ENCODE measurements at places on chromosomes 2 and 18.
A peak's percentile ranks its signal among the peaks of the same experiment; 100 is the strongest.

DNA sequence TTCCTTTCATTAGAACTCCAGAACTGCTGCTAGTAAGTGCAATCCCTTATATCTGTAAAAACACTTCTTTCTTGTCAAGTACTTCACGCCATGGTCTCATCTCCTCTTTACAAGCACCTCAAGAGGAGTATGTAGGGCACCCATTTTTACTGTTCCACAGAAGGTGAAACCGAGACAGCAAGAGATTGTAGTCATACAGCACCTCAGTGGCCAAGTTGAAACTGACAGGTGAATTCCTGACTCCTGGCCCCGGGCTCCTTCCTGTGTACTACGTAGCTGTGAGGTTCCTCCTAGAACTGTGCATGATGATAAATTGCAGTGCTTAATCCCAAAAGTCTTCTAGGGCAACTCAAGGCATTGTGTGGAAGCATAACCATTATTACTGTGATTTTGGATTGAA is 131.5 kb upstream of the MEIS1 start:
- DNase-seq, result no peak

- DNase-seq, result no peak
Measured at GRCh38 chr2:108591163-108591562, 56.9 kb downstream of the LIMS1 start.

DNA sequence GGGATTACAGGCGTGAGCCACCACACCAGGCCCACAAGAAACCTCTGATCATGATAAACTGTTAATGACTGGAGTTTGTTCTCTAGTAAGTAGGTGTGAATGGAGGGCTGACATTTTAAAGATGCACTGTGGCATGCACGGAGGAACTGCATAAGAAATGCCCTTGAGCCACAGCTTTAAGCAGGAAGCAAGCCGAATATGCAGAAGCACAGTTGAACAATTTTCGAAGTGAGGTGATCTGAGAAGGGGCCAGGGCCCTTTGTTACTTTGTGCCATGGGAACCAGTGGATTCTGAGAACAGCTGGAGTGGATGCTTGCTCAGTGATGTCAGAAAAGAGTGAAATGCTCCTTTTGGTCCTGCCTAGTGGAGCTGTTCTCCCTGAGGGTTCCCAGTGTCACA is 16.3 kb downstream of the FECH start:
- DNase-seq, result no peak

DNA sequence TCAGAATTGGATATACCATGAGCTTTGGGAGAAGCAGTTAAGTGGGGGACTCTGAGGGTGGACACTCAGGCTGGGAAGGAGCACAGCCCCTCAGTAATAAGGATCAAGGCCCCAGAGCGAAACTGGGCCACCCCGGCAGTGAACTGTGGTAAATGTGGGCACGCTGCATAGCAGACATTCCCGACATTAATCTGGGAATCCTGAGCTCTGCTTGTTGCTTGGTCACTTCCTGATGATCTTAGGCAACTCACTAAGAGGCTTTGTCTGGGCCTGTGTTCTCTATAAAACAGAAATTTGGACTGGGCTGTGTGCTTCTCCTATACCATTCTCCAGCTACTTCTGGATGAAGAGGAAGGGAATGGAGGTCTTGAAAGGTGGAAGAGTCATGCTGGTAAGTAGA is 4.8 kb downstream of the TGFBRAP1 start:
- DNase-seq, result no peak

- DNase-seq, result peak; percentile 40
Measured at GRCh38 chr2:28895189-28895893, 874 bp downstream of the WDR43 start.

DNA sequence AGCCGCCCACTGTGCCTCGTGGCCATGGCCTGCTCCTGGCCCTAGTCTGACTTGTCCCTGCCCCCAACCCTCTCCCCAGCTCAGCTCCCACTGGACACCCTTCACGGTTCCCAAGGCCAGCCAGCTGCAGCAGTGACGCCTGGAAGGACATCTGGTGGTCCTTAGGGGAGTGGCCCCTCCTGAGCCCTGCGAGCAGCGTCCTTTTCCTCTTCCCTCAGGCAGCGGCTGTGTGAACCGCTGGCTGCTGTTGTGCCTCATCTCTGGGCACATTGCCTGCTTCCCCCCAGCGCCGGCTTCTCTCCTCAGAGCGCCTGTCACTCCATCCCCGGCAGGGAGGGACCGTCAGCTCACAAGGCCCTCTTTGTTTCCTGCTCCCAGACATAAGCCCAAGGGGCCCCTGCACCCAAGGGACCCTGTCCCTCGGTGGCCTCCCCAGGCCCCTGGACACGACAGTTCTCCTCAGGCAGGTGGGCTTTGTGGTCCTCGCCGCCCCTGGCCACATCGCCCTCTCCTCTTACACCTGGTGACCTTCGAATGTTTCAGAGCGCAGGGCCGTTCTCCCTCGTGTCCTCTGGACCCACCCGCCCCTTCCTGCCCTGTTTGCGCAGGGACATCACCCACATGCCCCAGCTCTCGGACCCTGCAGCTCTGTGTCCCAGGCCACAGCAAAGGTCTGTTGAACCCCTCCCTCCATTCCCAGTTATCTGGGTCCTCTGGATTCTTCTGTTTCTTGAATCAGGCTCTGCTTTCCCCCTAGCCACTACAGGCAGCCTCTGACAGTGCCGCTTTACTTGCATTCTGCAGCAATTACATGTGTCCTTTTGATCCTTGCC is 35.8 kb downstream of the ANO7 start:
- DNase-seq, result no peak

DNA sequence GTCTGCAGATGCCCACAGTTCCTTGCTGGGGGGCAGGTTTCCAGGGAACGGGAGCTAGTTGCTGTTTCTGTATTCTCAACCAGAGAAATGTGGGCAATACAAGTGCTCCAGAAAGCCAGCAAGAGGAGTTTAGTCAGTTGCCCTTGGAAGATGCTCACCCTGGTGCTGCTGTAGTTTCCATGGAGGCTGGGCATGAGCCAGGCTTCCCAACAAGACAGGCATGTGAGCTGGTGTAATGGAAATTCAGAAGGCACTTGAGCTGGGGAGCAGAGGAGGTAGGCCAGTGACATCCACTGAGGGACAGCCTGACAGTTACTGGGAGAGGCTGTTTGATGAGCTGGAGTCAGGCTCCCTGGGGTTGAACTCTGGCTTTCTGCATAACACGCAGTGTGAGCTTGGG is 7.7 kb downstream of the HK2 start:
- DNase-seq, result no peak

DNA sequence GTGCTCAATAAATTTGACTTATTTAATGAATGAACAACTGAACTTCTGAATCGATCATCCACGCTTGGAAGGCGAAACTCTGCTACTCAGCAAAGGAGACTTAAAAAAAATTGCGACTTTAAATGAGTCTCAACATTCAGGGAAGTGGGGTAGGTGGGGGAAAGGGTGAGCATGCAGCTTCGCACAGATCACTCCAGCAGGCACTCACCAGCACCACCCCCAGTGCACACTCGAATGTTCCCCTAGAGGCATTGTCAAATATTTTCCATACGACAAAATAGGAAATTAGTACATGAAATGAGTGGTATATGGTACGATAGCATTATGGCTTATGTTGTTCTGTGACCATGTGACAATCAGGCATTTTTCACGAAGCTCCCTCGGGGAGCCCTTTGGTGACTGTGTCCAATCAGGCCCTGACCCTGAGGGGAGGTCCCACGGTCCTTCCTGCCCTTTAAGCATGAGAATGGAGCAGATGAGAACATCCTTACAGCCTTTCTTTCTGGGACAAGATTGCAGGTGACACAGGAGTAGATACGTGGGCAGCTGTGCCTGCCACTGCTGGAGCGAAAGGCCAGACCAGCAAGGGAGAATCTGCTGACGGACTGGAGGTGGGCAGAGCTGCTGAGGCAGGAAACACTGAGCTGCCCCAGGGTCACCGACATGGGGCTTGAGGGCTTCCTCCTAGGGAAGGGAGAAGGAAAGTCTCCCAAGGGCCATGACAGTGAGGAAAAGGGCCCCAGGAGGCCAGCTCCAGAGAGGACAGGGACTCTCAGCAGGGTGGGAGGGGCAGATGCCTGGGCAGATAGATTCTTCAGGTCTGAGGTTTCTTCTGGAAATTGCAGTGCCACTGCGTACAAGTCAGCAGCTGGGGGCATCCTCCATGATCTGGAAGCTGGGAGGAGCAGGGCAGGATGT is 101.3 kb upstream of the ID2 start:
- DNase-seq, result no peak

DNA sequence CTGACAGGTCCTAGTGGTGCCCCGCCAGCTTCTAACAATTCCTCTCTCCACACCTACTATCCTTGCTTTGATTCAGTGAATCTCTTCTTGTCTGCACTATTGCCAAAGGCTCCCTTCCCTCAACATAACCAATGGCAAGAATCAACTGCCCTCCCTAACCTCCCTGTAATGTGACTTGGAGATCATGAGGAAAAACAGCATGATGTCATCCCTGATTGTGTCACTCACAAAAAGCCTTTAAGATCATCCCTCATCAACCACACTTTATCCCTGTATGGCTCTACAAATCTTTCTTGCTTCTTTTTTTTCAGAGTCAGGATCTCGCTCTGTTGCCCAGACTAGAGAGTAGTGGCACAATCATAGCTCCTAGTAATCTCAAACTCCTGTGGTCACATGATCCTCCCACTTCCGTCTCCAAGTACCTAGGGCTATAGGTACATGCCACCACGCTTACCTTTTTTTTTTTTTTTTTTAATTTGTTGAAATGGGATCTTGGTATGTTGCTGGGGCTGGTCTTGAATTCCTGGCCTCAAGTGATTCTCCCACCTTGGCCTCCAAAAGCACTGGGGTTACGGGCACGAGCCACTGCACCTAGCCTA is 19.7 kb downstream of the SAP130 start:
- no peak for DNase-seq

DNA sequence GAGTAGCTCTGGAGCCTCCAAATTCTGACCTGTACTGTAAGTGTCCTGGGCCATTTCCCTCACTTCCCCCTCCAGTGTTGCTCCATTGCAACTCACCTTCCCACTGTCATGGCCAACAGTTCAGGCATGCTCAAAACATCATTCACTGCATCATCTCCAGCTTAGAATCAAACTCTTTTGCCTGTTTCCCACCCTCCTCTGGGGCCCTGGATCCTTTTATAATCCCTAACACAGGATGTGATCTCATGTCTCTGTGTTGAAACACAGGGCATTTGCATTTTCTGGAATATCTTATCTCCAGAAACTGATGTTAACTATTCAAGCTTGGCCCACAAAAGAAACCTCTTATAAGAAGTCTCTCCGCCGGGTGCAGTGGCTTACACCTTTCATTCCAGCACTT is 3.0 kb downstream of the DPP4 start:
- no peak for DNase-seq

DNA sequence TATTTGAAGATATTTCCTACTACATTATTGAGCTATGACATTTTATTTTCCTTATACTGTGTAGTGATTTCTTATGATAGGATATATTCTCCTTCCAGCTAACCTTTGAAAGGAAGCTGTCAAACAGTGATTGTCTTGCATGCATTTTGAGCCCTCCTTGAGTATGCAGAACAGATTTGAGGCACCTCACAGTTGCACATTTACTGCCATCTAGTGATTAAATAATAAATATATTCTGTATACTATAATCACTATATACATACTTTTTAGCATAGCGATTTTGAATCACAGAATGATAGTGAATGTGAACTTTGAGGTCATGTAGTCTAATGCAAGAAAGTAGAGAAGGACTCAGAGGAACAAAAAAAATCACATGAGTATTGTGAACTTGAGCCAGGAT is 268.4 kb upstream of the CDH19 start:
- DNase-seq, result no peak

DNA sequence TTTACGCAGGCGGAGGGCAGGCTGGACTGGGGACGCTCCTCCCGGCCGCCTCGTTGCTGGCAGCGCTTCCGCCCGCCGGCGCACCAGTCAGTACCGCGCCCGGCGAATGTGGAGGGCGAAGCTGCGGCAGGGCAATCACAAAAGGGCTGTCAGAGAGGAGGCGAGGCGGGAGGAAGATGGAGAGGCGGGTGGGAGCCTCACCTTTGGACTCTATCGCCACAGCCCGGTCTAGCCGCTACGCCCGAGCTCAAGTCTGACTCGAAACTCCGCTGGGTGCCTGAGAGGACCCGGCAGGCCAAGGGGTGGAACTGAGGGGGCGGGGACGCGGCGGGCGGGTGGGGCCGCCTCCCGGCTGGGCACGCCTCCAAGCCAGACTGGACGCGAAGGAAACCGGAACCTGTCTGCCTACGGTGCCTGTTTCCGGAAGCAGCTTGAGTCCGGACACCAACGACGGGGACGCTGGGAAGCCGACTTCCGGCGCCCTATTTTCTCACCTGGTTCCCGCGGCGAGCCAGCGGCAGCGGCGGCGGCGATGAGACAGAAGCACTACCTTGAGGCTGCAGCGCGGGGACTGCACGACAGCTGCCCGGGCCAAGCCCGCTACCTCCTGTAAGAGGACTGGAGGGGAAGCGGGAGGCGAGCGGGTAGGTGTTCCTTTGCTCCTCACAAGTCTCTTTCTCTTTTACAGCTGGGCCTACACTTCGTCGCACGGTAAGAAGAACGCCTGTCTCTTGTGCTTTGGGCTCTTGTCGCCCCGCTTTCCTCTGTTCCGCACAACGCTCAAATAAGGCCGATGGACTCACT is at the start of gene RMP24:
Gene RMP24, plus strand, starts transcription at position 483 of the 804 bp plus-strand sequence.
- peak; percentile 84 for DNase-seq

- DNase-seq, result no peak
Measured at GRCh38 chr2:104790901-104791495, 62.9 kb upstream of the POU3F3 start.

GRCh38 chr2:13110825-13111224 is 394.1 kb downstream of the TRIB2 start:
- DNase-seq, result no peak

DNA sequence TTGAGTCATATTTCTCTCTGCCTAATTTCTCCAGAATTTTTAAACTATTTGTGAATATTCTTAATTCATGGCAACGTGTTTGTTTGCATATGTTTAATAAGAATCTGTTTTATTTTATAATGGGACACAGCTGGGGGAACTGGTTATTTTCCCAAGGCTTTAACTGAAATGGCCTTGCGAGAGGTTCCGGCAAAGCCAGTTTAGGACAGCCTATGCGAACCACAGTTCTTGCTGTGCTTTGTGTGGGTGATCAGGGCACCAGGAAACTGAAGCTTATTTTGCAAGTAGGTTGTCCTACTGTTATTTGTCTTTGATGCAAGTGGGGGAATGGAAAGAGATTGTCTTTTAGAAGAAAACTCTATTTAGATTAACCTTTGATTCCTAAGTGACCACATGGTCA is 6.5 kb downstream of the ANKMY1 start:
- no peak for DNase-seq

DNA sequence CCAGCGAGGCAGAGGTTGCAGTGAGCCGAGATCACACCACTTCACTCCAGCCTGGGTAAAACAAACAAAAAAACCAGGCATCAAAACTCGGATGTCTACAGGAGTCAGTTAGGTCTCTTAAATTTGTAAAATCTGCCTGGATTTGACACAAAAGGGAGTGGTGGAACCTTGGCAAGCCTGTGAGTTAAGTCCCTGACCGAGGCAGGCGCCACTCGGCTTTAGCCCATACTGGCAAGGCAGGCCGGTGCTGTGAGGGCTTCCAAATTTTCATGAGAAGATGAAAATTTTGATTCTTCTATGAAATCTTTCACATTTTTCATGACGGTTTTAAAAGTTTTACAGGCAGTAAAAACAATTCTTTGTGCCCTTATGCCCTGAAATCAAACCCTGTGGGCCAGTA is 165.8 kb downstream of the FMNL2 start:
- no peak for DNase-seq
